ENCODE measurements at places on chromosomes 4 and X.
A peak's percentile ranks its signal among the peaks of the same experiment; 100 is the strongest.

DNA sequence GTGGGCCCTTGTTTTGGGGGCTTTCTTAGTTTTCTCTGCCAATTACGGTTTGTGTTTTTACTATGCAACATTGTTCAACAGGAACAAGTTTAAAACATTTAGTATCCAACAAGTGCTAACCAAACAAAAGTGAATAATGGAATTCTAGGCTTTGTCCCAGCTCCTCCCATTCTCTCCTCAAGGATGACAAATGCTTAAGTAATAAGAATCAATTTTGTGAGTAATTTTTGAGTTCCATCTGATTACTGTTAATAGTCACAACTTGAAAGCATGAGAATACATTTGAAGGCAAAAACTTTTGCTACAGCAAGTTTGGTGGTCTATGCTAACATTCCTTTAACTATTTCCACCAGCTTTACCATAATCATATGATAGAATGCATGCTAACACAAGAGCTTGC is 78.1 kb upstream of the HPGD start:
- DNase-seq = no peak

DNA sequence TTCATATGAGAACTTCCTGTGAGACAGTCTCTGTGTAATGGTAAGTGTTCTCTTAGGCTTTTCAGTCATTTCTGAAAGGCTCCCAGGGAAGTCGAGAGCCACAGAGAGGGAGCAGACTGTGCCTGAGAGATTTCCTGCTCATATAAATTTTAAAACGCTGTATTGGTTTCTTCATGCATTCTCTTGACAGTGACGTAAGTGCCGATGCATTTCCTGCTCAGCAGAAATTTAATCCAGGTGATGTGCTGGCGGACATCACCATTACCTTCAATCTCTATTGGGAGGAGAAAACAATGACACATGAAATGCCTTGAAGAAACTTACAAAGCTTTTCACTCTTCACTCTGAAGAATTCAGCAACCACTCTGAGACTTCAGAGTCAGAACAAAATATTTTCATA is 383.6 kb downstream of the BMPR1B start:
- no peak for DNase-seq

DNA sequence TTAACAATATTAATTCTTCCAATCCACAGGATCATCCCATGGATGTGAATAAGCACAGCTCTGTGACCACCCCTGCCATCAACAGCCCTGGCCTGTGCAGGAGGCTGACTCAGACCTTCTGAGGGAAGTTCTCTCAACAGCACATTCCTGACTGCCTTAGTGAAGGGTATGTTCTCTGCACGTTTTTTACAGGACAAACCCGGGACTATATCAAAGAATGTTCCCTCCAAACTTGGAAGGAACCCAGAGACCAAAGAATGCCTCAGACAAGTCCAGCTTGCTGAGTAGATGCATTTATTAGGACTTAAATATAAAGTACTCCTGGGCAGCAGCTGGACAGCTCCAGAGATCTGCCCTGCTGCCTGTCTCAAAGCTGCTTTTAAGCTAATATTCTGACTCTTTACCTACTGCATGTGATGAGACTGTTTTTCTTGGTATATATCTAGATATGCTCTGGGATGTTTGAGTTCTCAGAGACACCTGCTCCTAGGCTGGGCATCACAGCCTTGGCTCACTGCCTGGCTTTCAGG is 1127.8 kb upstream of the PRKX start:
- no peak for DNase-seq

DNA sequence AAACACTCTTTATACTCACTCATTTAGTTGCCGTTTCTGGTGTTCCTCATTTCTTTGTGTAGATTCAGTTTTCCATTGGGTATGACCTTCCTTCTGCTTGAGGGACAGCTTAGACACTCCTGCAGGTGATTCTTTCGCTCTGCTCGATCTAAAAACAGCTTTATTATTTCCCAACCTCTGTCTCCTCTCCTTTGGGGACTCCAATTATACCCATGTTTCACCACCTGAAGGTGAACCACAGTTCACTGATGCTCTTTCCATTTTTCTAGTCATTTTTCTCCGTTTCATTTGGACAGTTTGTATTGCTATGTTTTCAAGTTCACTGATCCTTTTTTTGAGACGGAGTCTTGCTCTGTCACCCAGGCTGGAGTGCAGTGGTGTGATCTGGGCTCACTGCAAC is 4.6 kb upstream of the FGFRL1 start:
- no peak for DNase-seq

DNA sequence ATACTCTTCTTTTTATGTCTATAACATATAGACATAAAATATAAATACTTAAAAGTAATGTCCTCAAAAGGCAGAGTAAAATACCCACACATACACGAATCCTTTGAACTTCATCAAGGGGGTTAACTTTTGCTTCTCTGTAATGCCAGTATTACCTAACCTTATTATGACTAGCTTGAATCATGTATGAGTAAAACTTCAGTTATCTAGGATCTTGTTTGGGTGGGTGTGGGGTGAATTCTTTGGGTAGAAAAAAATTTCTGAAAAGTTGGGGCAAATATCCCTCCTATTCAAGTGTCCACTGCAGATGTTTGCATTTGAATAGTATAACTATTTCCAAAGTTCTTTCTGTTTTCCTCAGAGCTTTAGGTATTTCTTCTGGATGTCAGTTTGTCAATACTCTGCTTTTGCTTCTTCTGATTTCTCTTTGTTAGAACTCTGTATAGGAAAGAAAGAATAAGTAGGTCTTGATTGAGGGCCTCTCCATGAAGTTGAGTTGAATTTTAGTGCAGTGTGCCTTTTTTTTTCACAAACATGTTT is 173.8 kb downstream of the ADGRL3 start:
- DNase-seq = no peak

DNA sequence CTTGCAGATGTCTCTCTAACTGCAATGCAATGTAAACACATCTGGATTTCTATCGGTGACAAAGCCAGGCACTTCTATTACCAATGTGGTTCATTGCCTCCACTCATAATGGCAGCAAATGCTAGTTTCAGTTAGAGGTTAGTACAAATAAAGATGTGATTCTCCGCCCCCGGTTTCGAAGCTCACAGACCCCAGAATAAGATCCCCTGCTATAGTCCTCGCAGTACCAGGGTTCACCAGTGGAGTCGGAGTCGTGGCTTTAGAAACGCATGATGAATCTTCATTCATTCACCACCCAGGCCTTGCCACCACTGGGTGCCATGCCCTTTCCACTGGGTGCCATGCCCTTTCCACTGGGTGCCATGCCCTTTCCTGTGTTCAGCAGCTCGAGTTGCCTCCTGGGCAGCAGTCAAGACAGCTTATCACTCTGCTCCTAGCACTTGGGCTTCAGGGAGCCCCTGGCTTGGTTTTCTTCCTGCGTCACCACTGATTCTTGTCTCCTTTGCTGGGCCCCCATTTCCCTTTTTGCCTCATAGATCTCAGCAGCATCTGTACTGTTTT is 3.5 kb upstream of the NAA10 start:
- DNase-seq = no peak

- no peak for DNase-seq
These were observed 111.3 kb downstream of the ARHGAP10 start for GRCh38 chr4:147843162-147843561.

- DNase-seq = no peak
These were observed 31.4 kb downstream of the SH3RF1 start for GRCh38 chr4:169239221-169239905.

DNA sequence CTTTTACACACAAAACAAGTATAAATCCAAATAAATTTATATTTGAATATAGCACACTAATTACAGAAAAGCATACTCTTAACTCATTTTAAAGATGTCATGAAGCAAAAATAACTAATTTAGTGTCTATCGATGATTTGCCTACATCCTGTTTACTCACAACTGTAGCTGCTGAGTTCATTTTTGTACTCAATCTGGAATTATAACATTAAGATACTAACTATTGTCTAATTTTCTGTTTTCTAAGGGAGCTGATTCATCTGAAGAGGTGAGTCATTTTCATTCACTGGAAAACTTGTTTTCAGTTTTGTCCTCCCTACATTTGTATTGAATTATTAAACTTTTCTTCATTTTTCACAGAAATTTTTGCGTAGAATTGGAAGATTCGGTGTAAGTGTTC is 3.7 kb downstream of the STATH start:
- no peak for DNase-seq

- no peak for DNase-seq
These were observed 45.0 kb downstream of the SNX25 start for GRCh38 chr4:185254434-185254833.

DNA sequence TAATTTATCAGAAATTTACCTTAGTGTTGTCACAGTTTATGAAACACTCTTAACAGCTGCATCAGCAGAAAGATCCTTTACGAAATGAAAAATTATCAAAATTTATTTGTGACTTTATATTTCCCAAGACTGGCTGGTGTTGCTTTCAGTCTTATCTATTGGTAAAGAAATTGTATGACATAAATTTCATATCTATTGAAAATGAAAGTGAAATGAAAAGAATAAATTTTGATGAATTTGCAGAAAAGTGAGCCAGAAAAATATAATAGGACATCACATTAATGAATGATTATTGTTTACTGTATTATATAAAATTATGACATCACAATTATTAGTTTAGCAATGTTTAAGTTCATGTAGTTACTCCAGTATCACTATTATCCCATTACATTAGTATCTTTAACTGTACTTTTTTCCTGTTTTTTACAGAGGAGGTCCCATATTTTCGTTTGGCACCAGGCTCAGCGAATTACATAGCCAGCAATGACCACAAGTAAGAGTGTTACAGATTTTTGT is 13.2 kb upstream of the TMEM165 start:
- DNase-seq = no peak

DNA sequence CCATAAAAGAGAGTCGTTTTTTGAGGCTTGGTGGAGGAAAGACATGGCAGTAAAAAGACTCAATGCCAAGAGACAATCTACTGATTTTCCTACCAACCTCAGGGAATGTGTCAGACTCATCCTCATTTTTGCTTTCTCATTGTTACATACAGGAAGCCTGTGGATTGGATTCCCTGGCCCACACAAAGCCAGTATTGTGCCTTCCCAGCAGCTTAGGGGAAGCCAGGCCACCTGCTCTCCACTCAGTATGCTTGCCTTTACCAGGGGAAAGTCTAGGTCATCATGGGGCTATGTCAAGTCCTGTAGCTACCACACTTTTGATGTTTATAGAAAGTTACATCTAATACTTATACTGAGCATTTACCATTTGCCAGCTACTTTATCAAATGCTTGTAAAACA is 11.0 kb downstream of the BMX start:
- no peak for DNase-seq

GRCh38 chrX:110944751-110945675 is 149.4 kb upstream of the CHRDL1 start:
- DNase-seq = no peak

DNA sequence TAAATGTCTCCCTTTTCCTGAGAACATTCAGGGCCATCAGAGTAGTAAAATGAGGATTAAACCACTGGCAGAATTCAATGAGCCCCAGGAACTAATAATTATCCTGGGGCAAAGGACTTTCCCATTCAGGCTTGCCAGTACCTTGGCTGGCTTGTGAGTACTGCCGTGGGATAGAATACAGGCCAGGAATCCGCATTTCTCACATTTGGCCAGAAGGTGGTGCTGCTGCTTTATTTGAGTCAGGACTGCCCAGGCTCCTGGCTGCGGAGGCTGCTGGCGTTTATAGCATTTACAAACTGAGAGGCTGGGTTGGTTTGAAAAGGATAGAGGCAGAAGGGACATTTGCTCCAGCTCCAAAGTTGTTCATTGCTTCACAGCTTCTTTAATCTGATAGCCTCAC is 91.4 kb downstream of the RTL9 start:
- DNase-seq = peak; percentile 83

- DNase-seq = no peak
These were observed 23.9 kb downstream of the PRDM8 start for GRCh38 chr4:80221161-80221560.

- DNase-seq = no peak
These were observed 206.7 kb downstream of the MGST2 start for GRCh38 chr4:139872274-139872673.

DNA sequence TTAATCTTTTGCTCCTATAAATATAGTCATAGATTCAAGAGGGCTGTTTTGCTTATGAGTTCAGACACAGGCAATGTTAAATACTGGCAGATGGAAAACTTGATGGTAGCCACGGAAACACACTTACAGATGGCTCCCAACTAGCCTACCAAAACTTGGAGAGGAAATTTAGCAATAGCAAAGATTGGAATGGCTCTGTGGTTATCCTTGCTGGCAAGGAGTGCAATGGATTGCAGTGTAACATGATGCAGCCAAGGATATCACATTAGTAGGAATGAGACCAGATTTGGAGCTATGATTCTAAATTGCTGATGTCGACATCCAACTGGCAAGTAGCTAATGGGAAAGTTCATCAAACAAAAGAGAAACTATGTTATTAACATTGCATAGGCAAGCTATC is 791.0 kb upstream of the DIAPH2 start:
- no peak for DNase-seq

DNA sequence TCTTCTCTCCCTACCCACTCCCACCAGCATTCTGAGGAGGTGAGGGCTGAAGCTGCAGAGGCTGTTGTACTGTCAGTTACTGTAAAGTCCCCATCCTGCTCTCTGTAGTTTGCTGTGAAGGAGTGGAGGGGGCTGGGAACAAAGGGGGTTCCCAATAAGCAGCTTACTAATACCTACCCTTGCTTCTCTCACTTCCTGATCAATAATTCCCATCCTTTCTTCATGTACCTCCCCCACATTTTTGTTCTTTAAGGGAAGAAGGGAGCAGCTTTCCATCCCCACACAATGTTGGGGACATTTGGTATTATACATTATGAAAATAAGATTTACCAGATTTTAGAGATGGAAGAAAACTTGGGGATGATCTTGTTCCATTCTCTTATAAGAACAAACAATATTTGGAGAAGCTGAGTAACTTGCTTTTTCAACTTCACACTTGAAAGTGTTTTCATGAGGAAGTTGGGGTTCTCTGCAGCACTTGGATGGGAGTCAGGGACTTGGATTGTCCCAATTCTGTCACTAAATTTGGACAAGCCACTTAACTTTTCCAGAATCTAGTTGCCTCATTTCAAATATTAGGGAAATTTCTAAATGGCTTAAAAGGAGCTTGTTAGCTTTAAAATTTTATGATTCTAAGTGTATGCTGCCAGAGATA is 5.4 kb downstream of the TBC1D1 start:
- no peak for DNase-seq

- peak; percentile 78 for DNase-seq
These were observed 334.5 kb upstream of the NOCT start for GRCh38 chr4:138680989-138681604.

GRCh38 chr4:81921751-81922159 is 450.0 kb upstream of the RASGEF1B start:
- no peak for DNase-seq

GRCh38 chrX:9530848-9531274 is 66.0 kb downstream of the TBL1X start:
- peak; percentile 70 for DNase-seq

- DNase-seq = no peak
These were observed 110.5 kb upstream of the PAK3 start for GRCh38 chrX:110985470-110985869.
